ENCODE measurements at places on chromosomes 12 and 14. TPM values are rescaled to one million over a fixed set of nuclear protein-coding genes. Genes with fewer than 3 reads are reported as not detected.

GRCh38 chr12:62971769-62972525 is 37.0 kb upstream of the PPM1H start:
- no peak for DNase-seq

DNA sequence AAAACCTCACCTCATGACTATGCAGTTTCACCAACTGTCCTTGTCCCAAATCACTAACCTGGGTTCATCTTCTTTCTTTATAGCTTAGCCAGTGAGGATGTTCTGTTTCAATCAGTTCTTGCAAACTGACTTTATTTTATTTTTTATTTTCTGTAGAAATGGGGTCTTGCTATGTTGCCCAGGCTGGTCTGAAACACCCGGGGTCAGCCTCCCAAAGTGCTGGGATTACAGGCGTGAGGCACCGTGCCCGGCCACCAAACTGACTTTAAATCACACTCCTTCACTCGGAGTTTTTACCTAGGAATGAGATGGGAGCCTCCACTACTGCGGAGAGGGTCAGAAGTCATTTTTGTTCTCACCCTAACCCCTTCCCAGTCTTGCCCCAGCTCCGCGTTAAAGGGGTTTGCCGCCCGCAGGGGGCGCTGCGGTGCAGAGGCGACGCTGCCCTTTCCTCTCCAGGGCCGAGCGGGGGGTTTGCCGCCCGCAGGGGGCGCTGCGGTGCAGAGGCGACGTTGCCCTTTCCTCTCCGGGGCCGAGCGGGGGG is 7.0 kb upstream of the B4GALNT3 start:
- DNase-seq = no peak

DNA sequence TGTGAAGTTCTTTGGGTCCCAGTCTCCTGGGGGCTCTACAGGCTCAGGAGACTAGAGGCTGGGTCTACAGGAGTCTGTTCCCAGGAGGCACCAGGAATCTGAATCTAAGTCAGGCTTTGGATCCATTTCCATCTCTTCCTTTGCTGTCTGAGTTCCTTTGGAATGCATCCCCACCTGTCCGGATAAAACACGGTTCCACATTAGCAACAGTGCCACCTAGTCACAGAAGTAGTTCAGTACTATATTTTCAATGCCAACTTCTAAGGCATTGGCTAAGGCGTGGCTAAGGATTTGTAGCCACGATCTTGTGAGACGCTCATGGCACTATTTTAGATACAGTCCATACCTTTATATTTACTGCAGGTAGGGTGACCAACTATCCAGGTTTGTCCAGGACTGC is 15.1 kb downstream of the ZC2HC1C start:
- DNase-seq = no peak

PRIMA1 gene
- 2.3 TPM for total RNA-seq

DNA sequence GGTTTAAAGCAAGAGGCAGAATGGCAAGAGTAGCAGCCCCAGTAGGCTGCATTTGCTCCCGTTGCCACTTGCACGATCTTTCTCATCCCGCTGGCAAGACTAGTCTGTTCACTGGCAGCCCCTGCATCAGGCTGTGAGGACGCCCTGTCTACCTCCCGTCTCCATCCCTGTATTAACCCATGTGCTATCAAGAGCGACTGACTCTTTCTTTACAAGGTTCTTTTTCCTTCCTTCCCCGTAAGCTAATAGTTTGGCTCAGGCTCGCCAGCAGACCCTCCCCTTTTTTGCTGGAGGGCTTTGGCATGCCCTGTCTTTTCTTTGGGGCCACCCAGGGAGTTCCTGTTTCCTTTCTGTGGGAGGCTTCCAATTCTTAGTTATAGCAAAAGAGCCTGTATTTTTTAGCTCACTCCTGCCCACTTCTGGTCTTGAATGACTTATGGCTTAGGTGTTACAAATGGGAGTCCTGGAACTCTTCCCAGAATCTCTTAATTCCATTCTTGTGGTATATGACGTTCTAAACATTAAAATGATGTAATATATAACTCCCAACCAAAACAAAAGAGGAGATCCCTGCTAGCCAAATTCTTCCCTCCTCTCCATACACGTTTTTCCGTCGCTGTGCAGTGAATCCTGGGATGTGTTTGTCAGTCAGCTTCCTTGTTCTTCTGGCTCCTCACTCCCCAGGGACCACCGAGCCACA is 149.0 kb downstream of the PRKCH start:
- no peak for DNase-seq

DNA sequence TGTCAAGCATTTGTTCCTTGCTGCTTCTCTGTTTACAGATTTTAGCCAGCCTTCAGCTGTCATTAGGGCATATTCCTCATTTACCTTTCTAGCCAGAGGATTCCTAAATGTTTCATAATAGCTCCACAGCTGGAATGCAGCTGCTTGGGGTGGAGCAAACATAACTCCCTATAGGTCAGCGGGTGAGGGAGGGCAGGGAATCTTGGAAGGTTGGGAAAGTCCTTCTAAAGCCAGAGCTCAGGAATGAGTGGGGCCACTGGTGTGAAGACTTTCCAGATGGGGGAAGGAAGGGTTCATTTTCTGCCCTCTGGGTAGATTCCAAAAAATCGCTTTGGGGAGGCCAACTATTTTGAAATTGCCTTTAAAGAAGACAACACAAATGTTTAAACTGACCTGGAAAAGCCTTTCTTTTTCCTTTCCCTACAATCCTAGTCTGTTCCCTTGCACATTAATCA is 16.3 kb upstream of the IRF2BPL start:
- DNase-seq = no peak

SYCP3 gene
- not detected for total RNA-seq

MORN3 gene
- 0.08 TPM for total RNA-seq

DNA sequence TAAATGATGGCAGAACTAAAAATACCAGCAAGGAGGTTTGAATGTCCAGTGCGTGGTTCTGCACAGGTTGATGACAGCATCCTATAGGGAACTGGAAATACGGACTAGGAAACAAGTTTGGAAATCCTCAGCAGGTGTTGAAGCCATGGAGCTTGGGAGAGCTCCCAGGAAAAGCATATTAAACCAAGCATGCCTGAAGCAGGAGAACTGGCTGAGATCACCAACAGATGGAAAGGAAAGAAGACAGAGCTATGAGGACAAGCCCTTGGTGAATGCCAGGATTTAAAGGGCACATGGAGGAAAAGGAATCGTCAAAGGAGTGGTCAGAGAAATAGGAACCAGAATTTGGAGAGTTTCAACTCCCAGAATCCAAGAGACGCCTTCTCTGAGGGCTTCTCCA is 21.2 kb upstream of the ELK3 start:
- DNase-seq = no peak

- DNase-seq = no peak
Measured at GRCh38 chr12:106492857-106493256, 89.9 kb upstream of the RFX4 start.

DNA sequence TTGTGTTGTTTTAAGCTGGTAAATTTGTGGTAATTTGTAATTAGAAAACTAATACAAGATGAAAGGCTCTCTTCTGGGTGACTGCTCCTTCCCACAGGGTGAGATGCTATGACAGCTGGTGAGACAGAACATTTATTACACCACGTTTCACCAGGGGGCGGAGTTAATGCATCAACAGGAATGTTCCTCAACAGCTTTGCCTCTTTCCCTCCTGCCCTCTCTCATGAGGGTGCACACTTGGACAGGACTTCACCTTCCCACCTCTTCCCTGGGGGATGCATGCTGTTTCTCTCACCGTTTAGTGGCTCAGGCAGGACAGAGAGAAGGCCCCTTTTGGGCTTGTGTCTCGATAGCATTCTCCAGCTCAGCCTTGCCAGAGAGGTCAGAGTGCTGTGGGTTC is 13.4 kb upstream of the PPP1R1A start:
- peak; percentile 19 for DNase-seq

GRCh38 chr12:50635364-50635763 is 128.5 kb upstream of the ATF1 start:
- no peak for DNase-seq

SNAPC1 gene
- total RNA-seq = 5.0 TPM

UNC79 gene
- 0.51 TPM for total RNA-seq

DNA sequence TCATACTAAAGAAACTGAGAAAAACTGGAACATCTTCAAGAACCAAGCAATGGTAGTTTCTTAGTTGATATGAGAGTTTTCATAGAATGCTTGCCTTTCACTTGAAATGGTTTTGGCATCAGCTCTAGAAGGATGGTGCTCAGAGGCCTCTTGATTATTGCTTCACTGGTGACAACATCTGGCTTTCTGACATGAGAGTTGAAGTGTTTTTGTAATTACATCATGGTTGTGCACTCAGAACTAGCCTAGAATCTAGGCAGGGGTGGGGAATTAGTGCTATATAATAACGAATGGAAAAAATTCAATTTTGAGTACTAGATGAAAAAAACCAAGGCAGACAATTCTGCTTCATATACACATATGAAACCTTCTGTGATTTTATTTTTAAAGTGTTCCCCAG is 172.8 kb upstream of the LMNTD1 start:
- no peak for DNase-seq

- no peak for DNase-seq
Measured at GRCh38 chr12:113317122-113317521, 17.8 kb downstream of the SLC8B1 start.

GRCh38 chr14:93343797-93344196 is 3.2 kb upstream of the COX8C start:
- DNase-seq = no peak

Data from cardiac septum (tissue), 1 donor.